OCI-M1 (cell line): ENCODE measurements at places on chromosomes 12 and 14.

DNA sequence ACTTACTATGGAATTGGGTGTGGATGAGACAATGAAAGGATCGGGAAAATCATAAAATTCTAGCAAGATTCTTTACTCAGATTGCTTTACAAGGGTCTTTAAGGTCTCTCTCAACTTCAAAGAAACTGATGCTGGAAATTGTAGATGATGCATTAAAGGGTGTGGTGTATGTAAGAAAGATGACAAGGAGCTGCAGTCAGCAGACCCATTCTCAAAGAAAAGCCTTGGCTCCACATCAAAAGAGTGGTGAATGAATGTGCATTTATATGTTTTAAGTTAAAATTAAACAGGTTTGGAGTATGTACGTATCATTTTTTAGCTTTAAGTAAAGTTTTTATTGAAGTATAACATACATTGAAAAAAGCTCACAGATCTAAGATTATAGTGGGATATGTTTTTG is 194.5 kb downstream of the C12orf75 start:
- no peak for DNase-seq

GRCh38 chr12:45269412-45269751 is 53.5 kb downstream of the ANO6 start:
- no peak for DNase-seq

GRCh38 chr14:95467232-95467631 is 49.2 kb downstream of the SYNE3 start:
- no peak for DNase-seq

DNA sequence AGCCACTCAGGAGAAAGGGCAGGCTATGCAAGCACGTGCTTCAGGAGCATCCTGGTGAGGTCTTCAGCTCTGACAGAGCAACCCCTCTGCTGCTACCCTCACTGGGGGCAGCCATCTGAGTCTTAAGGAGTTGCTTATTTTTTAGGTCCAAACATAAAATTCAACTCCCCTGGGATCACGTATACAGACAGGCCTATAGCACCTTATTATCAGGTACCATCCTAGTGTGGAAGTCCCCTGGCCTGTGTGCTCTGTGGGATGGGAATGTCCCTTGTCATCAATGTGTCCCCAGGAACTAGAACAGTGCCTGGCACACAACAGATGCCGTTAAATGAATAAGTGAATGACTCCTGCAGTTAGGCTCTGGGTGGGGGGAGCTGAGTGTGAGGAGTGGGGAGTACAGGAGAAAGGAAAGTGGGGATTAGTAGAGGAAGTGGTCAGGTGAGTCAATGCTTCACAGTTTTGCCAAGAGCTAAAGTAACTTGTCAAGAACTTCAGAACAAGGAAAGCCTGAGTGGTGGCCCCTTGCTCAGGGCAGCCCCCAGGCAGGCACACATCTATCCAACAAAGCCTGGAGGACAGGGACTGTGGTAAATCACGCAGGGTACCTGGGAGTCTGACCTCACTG is 33.5 kb downstream of the DAD1 start:
- peak; percentile 35 for DNase-seq

DNA sequence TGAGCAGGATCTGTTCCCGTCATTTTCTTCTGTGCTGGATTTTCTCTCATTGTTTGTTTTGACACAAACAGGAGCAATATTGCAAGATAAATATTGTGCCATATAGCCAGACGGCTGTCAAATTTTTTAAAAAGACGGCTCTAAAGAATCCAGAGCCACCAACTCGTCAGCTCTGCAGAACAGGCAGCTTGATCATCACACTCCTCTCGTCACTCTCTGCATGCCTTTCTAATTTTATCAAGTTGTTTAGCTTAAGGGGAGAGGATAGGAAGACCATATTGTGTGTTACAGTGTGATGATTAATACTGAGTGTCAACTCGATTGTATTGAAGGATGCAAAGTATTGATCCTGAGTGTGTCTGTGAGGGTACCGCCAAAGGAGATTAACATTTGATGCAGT is 562.8 kb downstream of the GALC start:
- DNase-seq = no peak
